T-cell (primary cell): ENCODE measurements at places on chromosomes 7 and 10. TPM values are rescaled to one million over a fixed set of nuclear protein-coding genes. Genes with fewer than 3 reads are reported as not detected.

Gene TLX1
- total RNA-seq = not detected

Gene SFTPD
- 1.1 TPM for total RNA-seq

Gene PPP1R17
- total RNA-seq = not detected

Gene CHN2
- total RNA-seq = 5.8 TPM

DNA sequence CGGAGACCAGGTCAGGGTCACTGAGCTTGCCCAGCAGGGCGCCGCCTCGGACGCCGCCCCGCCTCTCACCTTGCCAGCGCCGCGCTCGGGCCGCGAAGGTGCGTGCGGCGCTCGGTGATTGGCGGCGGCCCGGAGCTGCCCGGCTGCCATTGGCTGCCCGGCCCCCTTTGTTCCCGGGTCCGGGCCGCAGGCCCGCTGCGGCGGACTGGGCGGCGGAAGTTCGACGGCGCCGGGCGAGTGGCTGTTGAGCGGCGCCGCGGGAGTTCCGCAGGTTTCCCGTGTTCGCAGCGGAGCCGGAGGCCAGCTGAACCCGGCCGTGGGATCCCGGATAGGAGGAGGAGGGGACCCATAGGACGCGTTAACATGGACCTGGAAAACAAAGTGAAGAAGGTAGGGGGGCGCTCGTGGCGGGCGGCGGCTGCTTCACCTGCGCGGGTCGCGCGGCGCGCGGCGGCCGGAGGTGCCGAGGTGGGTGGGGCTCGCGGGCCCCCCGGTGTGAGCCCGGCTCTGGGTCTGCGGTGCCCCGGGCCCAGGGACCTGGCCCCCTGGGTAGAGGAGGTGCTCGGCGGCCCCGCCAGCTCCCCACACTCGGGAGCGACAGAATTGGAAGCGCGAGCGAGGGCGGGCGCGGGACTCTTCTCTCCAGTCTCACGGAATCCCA, at the start of gene TES:
TSS of gene TES (plus strand) at position 195 of the 661 bp plus-strand sequence. CDS start at position 364, 169 bp downstream.
- DNase-seq = peak; percentile 18

- no peak for DNase-seq
Measured at GRCh38 chr7:30863706-30864035, 48.0 kb upstream of the AQP1 start.

DNA sequence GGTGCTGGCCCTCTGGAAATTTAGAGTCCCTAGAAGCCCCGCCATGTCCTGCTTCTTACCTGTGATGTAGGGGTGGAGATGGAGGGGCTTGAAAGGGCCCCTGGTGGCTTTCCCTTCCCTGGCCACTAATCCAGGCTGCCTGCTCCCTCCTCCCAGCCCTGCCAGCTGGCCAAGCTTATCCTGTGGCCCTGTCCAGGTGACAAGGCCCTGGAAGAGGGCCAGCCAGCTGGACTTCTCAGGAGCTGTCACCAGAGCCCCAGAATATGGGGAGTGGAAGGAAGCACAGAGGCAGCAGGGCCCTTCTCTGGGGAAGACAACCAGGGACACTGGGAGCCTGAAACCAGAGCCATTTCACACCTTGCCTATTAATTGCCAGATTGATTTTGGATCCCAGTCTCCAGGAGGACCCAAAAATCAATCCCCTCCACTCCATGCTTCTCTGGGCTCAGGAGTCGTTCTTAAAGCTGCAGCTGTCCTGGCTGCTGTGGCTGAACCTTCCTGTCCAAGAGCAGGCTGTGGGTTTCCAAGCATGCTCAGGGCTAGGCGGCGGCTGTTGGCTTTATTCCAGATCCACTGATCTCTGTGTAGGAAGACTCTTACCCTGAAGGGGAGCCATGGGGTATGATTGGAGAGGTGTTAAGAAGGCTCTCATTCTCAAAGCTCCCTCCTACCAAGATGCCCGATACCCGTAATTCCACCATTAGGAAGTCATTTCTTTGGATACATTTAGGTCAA, 52.6 kb upstream of the PCBD1 start:
- no peak for DNase-seq

DNA sequence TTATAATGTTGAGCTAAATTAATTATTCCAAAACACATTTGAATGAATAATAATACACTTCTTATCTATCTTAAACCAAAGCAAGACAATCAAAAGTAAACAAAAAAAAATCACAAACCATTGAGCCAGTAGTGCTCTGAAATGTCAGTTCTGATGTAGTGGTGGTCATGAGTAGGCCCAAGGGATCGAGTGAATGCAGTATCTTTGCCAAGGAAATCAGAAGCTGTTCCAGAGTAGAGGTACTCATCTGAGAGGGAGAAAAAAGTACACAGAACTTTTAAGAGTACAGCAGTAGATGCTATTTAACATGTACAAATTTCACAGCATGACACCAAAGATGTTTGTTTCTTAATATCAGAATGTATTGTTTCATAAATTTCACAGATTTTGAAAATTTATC, 121.5 kb downstream of the SEMA3D start:
- DNase-seq = no peak

DNA sequence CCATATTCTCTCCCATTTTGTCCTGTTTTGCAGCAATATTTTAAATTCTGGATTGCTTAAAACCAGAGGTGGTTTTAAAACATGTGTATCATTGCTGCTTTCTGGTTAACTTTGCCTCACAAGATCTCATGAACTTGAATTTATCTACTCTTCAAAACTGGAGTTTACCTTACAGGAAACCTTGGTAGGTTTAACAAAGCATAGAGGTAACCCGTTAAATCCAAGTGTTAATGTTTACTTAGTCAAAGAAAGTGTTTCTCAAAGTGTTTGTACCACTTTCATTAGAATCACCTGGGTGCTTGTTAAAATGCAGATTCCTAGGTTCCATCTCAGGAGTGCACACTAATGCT, 44.0 kb upstream of the VDAC2 start:
- no peak for DNase-seq

GRCh38 chr10:126770809-126771208, 100.3 kb upstream of the C10orf90 start:
- no peak for DNase-seq

DNA sequence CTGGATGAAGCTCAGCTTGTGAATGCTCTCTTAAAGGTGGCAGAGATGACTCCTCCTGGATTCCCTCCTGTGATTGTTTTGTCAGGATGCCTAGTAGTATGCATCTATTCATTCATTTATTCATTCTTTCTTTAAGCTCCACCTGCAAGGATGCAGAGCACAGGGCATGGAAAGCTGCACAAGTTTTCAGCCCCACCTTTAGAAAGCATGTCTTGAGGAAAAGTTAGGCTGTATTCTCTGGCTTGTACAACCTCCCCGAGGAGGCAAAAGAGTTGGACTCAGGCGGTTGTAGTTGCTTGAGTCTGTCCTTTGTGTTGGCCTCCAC, 22.4 kb downstream of the ARID5B start:
- no peak for DNase-seq

DNA sequence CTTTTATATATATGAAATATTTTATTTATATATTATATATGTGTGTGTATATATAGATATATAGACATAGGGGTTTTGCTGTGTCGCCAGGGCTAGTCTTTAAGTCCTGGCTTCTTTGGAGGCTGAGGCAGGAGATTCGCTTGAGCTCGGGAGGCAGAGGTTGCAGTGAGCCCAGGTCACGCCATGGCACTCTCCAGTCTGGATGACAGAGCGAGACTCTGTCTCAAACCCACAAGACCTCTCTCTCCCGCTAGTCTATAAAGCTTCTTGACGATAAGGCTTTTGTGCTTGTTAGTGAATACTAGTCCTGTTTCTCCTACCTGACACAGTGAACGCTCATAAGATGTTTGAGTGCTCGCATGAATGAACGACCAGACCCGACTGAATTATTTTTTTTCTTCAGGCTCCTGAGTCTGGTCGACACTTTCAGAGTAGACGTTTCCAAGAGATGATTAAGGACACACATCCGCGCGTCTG, 577 bp upstream of the DDX21 start:
- DNase-seq = peak; percentile 12

DNA sequence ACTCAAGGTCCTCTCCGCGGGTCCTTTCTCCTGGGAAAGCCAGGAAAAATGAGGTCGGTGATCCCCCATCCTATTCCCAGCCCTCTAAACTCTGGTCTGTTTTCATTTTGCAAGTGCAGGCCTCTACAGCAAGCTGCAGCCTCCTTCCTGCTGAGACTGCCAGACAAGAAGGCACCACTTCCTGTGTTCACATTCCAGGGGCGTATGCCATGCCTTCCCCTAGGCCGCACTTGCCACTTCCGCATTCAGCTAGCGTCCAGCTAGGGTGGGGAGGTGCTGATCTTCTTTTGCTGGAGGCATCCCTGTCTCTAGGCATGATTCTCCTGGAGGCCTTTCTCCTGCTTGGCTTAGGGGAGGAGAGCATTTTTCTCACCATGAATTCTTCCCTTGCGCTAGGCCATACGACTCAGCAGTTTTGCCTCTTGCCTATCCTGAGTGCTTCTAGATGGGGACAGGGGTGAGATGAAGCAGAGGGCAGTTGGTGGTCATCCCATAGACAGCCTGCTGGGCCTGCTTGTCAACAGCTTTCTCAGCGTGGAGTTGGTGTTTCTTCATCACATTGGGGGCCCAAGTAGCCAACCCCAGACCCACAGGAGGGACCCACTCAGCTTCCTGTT, 328.9 kb downstream of the RPS24 start:
- no peak for DNase-seq

- no peak for DNase-seq
Measured at GRCh38 chr10:97024168-97025073, 161.3 kb downstream of the SLIT1 start.

GRCh38 chr7:99267841-99268576, 4.6 kb upstream of the MYH16 start:
- DNase-seq = no peak

GRCh38 chr10:12577610-12578009, 228.3 kb downstream of the CAMK1D start:
- DNase-seq = no peak

GRCh38 chr10:3877211-3878000, 92.4 kb upstream of the KLF6 start:
- no peak for DNase-seq

DNA sequence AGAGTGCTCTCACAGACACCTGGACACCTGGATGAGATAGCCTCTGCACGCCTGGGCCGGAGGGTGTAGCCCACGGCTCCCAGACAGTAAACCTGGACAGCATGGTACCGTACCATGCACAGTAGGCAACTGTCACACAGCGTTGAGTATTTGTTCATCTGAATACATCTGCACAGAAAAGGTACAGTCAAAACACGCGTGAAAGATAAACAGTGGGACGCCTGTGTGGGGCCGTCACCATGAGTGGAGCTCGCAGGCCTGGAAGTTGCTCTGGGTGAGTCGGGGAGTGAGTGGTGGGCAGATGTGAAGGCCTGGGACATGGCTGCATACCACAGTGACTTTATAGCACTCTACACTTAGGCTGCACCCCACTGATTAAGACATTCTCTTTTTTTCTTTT, 280.0 kb upstream of the SHH start:
- no peak for DNase-seq

DNA sequence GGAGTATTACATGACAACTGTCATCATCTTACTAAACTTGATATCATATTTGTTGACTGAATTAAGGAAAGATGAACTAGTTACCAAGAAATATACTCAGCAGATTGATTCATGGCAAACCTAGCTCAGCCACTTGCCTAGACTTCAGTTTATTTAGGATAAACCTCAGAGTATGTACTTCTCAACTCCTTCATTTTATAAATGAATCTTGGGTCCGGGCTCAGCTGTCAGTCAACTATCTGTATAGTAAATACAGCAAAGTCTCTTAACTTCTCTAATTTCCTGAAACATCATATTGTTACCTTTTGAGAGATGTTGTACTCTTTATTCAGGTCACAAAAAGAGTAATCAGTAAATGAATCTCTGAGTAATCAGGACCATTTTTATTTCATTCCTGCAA, 211.0 kb upstream of the KLF14 start:
- DNase-seq = no peak

- no peak for DNase-seq
Measured at GRCh38 chr10:115968236-115968635, 304.8 kb downstream of the GFRA1 start.

- no peak for DNase-seq
Measured at GRCh38 chr10:21449288-21449966, 76.1 kb downstream of the SKIDA1 start.

- DNase-seq = no peak
Measured at GRCh38 chr10:100715445-100716385, 29.7 kb upstream of the PAX2 start.

GRCh38 chr10:59942556-59942955, 36.2 kb upstream of the CCDC6 start:
- DNase-seq = no peak

DNA sequence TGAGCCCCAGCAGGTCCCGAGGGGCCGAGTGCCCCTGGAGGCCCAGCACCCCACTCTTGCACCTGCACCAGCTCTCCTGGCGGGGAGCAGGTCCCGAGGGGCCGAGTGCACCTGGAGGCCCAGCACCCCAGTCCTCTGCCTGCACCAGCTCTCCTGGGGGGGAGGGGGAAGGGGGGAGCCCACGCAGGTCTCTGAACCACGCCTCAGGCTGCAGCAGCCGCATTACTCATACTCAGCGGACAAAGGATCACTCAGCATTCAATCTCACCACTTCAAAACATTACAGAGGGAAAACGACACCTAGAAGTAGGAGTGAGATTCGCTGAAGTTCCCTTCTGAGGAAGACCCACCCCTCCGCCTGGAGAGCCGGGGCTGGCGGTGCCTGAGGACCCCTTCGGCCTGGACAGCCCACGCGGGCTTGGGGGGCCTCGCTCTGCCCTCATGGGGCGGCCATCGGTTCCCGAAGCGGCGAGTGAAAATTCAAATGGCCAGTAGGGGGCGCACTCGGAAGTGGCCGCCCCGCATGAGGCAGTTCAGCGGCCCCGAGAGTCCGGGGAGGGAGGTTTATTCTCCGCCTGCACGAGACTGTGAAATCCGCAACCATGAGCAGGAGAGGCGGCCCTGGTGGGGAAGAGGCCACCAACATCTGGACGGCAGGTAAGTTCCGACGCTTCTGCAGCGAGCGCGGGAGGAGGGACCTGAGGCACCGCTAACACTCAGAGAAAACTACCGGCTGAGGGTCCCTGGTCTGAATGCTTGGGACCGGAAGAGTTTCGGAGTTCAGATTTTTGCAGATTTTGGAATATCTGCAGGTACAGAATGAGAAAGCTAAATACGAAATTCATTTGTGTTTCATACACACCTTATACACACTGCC, 1.1 kb upstream of the GPER1 start:
- DNase-seq = peak; percentile 68

GRCh38 chr10:2201534-2202099, 464.3 kb upstream of the ADARB2 start:
- no peak for DNase-seq

- no peak for DNase-seq
Measured at GRCh38 chr7:43767311-43767710, 8.8 kb downstream of the BLVRA start.

GRCh38 chr10:71715026-71715425, 4.6 kb downstream of the C10orf105 start:
- no peak for DNase-seq
